ENCODE measurements at places on chromosomes 6 and 20.

DNA sequence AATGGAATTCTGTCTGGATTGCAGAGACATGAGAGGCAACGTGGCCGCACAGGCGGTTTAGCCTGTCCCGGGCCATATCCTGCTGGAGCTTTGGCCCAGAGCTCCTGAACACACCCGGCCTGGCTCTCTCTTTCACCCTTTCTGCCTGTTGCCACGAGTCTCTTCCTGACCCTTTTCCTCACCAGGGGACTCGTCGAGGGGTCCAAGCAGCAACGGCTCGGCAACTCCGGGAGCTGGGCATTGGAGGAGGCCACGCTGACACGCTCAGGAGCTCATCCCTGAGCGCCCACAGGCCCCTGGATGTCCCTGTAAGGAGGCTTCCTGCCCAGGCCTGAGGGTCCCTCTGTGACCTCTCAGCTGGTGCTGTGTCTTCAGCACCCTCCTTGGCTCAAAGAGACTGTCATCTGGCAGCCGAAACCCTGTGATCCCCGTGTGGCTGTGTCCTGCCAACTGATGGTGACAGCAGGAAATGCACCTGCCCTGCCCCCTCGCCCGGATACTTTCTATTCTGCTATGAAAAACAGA, 103.8 kb downstream of the RNASET2 start:
- DNase-seq, result no peak

DNA sequence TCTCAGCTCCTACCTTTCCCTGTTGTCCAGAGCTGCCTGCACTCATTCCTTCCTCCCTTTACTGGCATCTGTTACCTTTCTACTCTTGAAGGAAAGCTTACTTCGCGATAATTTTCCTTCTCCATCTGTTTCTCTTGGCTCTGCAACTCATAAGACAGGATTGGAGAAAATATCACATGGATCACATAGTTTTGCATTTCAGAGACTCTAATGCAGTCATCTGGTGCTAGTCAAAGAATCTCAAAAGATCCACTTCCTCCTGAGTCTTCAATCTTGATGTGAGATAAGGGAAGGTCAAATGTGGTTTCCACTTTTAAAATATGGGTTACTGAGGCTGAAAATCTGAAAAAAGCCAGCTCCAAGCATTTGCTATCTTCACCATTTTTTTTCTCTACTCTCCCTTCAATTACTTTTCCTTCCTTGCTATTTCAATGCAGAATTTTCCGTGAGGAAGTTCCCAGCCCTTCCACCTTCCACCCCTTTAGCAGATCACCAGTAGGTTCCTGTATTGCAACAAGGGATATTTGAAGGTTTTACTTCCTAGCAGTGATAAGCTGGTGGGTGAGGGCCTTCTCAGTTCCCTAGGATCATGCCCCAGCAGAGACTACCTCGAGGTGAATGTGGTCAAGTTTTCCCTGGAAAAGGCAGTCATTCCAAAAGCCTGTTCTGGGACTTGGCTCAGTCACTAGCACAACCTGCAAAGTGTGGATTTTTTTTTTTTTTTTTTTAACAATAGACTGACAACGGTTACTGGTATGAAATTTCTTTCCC, 62.8 kb upstream of the LRRC1 start:
- no peak for DNase-seq

DNA sequence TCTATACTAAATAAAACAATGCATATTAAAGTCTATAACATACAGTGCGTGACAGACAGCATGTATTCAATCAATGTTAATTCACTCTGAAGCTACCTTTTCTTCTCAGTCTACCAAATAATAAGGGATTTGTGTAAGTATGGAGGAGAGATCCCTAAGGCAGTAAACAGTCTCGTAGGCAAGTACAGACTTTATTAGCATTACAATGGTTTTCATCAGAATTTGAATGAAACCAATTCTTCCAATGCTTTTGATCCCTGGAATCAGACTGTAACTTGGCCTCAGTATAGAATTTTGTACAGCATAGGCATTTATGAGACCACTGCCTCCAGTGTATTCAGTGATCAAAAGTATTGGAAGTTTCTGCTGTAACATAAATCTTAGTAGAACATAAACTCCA, 19.5 kb downstream of the LYRM4 start:
- no peak for DNase-seq

GRCh38 chr6:127342296-127342945, 988 bp downstream of the ECHDC1 start:
- DNase-seq, result no peak

DNA sequence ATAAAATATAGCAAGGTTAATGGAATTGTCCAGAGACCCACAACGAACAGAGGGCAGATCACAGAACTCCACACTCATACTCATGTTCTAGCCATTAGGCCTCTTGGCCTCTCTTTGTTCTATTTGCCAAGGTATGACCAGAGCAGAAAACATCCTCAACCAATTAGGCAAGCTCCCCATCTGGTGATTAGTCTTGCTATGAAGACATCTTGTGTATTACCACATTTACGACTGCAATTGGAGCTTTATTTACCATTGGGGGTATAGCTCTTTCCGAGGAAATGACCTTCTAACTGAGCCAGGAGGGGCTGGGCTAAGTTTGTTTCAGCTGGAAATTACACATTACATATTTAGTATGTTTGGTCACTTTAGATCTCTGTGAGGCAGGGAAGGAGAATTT, 593.9 kb downstream of the CD109 start:
- DNase-seq, result no peak

DNA sequence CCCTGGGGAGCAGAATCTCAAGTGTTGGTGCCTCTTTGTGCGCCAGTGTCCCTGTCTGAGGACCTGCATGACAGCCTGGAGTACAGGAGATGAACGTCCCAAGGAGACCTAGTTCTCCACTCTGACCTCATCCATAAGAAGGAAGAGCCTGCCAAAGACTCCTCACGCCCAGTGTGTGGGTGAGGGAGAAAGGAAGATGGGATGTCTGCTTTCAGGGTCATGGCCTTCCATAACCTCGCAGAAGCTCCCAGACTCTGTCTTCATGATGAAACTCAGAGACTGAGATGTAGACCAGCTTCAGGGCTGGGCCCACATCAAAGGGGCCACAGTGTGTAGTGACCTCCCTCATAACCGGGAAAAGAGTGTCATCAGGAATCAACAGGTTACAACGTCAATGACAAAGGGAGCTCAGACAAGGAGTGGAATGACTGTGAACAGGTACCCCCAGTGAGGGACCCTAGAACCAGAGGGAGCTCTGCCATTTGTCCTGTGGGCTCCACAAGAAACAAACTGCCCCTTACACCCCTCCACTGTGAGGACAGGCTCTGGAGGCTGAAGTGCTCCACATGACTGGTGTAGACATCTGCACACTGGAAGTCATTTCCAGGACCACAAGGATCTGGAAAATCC, 8.1 kb downstream of the HLA-DQB1 start:
- no peak for DNase-seq

DNA sequence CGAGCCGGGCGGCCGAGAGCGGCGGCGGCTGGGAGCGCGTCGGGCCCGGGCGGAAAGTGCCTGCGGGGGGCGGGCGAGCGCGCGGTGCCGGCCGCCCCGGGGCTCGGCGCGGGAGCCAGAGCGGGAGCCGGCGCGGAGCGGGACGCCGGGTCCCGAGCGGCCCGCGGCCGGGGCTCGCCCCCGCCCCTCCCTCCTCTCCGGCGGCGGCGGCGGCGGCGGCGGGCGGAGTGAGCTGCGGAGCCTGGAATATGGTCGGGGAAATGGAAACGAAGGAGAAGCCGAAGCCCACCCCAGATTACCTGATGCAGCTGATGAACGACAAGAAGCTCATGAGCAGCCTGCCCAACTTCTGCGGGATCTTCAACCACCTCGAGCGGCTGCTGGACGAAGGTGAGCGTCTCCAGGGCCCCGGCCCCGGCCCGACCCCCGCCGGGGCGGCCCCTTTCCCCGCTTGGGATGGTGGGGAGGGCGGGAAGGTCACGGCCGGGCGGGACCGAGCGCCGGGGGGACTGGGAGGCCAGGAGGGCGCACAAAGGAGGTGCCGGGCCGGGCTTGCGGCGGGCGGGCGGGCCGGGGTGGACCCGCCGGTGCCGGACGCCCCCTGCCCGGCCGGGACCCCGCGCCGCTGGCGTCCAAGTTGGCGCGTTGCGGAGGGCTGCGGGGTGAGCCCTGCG, 565 bp downstream of the QKI start:
- no peak for DNase-seq

Data from activated naive CD4-positive, alpha-beta T cell (primary cell).